Activated CD4-positive, alpha-beta T cell treated with anti-CD3 and anti-CD28 coated beads, Interleukin-10, Interleukin-2, amounts not matched to agents 100 ng/mL and 50 ng/mL, durations not matched to agents 16 hours and 8 hours (primary cell): ENCODE measurements at places on chromosomes 16 and 17.
A peak's percentile ranks its signal among the peaks of the same experiment; 100 is the strongest.

DNA sequence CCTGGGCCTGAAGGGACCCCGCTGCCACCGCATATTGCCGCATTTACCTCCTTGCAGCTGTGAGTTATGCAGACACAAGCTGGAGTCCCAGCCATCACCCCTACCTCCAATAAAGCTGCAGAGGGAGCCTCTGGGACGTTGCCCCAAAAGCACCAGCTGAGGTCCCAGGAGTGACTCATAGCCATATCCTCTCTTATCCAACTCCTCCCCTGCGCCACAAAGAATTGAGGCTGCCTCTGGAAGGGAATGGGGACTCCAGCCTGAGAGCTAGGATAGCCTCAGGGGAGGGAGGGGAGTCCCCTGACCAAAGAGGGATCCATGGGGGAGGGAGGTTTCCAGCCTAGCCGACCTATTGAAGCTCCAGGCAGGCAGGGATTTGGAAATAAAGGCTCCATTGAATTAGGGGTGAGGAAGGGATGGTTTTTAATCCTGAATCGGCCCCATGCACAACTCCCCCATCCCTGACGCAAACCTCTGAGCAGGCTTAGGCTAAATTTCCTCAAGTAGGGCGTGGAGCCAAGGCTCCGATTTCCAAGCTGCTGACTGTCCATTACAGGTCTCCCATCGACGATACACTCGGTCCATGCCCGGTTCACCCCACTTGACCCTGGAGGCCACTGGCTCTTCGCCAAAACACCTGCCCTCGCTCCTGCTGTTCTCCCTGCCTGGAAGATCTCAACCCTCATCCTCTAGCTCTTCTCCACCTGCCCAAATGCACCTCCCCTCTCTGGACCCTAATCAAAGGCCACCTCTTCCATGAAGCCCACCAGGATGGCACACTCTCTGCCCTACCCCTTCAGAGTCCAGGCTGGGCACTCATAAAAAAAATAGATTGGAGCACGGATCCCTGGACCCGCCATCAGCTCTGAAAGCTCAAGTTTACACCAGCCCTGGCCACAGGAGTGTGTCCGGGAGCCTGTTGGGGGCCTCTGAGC is 27.5 kb downstream of the PIMREG start:
- DNase-seq = no peak

DNA sequence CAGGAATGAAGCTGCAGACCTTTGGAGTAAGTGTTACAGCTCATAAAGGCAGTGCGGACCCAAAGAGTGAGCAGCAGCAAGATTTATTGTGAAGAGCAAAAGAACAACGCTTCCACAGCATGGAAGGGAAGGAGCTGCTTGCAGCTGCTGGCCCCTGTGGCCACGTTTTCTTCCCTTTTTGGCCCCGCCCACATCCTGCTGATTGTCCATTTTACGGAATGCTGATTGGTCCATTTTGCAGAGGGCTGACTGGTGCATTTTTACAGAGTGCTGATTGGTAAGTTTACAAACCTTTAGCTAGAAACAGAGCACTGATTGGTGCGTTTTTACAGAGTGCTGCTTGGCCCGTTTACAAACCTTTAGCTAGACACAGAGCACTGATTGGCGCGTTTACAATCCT is 841.5 kb downstream of the CDH11 start:
- no peak for DNase-seq

DNA sequence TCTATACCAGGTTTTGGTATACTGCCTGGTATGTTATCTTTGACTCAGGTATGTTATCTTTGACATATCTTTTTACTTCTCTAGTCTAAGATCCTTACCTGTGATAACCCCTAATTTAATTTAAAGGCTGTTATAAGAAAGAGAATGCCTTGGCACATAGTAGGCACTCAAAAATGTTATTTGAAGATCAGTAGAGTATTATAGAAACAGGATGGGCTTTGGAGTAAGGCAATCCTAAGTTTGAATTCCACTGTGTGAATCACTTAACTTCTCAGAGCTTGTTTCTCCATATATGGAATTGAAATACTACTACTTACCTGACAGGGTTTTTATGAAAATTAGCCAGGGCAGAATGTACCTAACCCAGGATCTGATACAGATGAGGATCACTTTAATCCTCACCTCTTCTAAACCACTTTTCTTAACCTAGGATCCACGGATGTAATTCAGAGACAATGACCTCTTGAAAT is 1.2 kb downstream of the BRIP1 start:
- DNase-seq = no peak

GRCh38 chr16:85174871-85175723 is 62.8 kb upstream of the CIBAR2 start:
- no peak for DNase-seq

GRCh38 chr17:72518753-72519597 is 398.2 kb downstream of the SOX9 start:
- no peak for DNase-seq

DNA sequence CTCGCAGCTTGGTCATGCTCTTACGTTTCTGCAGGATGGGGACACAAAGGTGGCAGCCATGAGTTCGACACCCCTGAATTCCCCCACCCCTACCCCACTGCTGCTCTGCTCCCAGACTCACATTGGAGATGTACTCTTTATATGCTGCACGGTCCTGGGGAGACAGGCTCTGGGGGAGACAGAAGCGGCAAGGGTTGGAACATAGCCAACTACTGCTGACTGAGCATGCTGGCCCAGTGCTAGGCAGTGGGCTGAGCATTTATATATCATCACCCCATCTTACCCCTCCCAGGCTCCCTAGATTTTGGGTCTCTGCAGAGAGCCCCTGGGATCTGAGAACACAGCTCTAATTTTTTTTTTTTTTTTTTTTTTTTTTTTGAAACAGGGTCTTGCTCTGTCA is 8.1 kb upstream of the ATXN7L3 start:
- no peak for DNase-seq

DNA sequence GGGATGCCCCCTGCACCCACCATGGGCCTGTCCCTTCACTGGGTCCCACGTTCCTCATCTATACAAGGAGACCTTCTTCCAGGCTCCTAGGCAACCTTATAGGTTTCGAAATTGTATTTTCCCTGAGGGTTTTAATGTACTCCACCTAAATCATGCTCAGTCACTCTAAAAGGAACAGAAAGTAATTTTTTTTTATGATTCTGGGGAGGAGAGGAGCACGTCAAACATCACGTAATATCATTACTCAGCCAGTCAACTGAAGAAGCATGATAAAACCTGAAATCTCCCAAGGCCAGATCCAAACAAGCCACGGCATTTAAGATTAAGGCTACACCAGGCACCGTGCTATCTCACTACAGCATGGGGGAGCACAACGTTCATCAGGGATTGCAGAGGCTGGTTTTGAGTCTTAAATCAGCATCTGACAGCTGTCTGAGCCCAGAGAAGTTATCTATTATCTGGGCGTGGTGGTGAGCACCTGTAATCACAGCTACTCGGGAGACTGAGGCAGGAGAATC is 3.9 kb upstream of the TMEM114 start:
- no peak for DNase-seq

- DNase-seq = no peak
Observed at GRCh38 chr17:21013983-21014382, 28.8 kb downstream of the USP22 start.

DNA sequence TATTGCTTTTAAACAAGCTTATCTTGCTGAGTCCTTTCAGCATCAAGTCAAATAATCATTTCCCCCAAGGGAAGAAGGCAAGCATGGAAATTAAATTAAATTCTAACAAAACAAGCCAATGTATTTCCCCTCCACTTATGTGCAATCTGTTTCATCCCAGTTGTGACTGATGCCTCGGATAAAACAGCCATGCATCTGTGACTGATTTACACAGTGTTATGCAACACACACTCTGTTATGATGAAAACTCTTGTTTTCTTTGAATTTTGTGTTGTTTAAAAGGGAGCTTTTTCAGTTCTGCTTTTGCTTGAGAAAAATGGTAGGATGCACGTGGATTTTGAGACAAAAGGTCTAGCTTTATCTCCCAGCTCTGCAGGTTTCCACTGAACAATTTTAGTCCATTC is 32.6 kb downstream of the TMEM100 start:
- DNase-seq = no peak

GRCh38 chr17:9350080-9350479 is 225.5 kb downstream of the STX8 start:
- no peak for DNase-seq

GRCh38 chr16:88066680-88067529 is 115.7 kb downstream of the BANP start:
- DNase-seq = no peak

- no peak for DNase-seq
Observed at GRCh38 chr17:19714542-19715411, 1.6 kb downstream of the SLC47A2 start.

- no peak for DNase-seq
Observed at GRCh38 chr17:8368193-8368592, 8.3 kb downstream of the KRABD2 start.

GRCh38 chr17:50534222-50534978 is 1.9 kb downstream of the EPN3 start:
- DNase-seq = peak; percentile 21

- peak; percentile 59 for DNase-seq
Observed at GRCh38 chr17:42118545-42118944, 2.6 kb downstream of the KAT2A start.

GRCh38 chr16:14487579-14487978 is 142.5 kb downstream of the PARN start:
- DNase-seq = no peak

DNA sequence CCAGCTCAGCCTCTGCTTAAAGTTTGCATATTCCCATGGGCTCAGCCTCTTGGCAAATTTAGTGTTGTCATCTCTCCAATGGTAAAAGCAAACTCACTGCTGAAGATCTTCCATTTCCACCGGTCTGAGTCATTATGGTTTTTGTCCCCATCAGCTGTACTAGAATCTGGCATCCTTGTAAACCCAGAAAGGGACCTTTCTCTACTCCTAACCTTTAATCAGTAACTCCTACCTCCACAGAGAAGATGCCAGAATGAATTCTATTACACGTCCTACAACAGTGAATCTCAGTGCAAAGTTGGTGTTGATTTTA is 45.8 kb downstream of the ZNF652 start:
- DNase-seq = no peak

GRCh38 chr17:55873017-55873758 is 122.3 kb downstream of the PCTP start:
- no peak for DNase-seq

- no peak for DNase-seq
Observed at GRCh38 chr17:56761387-56761786, 72.3 kb downstream of the C17orf67 start.

GRCh38 chr17:81002409-81003361 is 11.0 kb downstream of the CHMP6 start:
- no peak for DNase-seq

DNA sequence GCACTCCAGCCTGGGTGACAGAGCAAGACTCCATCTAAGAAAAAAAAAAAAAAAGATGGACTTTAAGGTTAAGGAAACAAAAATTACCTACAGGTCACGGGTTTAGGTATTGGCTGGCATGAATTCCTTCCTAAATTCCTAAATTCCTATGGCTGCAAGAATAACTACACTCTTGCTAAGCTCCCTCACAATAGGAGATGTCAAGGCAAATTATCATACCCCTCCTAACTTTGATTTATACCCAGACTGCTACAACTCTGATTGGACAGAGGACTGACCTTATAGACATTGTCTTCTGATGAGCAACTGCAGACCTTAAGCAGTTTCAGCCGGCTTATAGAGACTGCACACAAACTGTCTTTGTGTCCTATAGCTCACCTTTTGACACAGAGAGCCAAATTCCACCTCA is 25.1 kb upstream of the TMC7 start:
- DNase-seq = no peak

DNA sequence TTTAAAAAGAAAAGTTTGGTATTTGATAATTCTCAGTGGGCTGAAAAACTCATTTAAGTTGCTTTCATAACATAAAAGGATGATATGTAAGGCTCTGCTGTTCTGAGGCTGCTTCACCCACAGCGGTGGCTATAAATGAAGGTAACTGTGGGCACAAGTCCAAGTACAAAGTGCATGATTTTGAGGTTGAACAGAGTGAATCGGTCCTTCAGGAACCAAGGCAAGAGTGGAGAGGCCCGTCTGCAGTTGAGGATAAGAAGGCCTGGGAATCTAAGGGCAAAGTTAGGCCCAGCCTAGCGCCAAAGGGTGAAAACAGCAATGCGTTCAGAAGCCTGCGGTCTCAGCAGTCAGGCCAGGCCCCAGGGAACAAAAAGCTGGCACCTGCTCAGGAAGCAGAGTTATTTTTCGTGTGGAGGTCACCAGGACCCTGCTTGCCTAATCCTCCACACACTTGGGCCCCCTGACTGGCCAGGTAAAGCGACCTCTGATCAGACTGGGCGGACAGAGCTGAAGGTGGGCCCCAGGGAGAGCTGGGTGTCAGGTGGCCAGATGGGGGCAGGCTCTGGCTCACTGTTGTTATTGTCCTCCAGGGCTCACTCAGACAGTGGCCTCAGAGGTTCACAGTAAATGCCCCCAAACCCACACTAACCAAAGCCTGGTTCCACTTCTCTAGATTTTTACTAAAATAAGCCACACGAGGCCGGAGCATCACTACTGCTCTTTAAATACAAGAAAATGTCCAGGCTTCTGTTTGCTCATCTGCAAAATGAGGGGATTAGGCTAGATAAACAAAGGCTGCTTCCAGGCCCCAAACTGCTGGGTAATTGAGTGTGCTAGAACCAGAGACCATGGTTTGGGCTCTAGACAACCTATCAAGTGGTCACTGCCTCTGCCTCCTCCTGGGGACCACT is 46.5 kb downstream of the TEX2 start:
- DNase-seq = no peak

- DNase-seq = no peak
Observed at GRCh38 chr16:63774302-63774701, 1347.6 kb downstream of the CDH11 start.

GRCh38 chr17:45984368-45984767 is 14.7 kb upstream of the STH start:
- no peak for DNase-seq

- DNase-seq = no peak
Observed at GRCh38 chr16:22660441-22661160, 149.9 kb downstream of the NPIPB5 start.

DNA sequence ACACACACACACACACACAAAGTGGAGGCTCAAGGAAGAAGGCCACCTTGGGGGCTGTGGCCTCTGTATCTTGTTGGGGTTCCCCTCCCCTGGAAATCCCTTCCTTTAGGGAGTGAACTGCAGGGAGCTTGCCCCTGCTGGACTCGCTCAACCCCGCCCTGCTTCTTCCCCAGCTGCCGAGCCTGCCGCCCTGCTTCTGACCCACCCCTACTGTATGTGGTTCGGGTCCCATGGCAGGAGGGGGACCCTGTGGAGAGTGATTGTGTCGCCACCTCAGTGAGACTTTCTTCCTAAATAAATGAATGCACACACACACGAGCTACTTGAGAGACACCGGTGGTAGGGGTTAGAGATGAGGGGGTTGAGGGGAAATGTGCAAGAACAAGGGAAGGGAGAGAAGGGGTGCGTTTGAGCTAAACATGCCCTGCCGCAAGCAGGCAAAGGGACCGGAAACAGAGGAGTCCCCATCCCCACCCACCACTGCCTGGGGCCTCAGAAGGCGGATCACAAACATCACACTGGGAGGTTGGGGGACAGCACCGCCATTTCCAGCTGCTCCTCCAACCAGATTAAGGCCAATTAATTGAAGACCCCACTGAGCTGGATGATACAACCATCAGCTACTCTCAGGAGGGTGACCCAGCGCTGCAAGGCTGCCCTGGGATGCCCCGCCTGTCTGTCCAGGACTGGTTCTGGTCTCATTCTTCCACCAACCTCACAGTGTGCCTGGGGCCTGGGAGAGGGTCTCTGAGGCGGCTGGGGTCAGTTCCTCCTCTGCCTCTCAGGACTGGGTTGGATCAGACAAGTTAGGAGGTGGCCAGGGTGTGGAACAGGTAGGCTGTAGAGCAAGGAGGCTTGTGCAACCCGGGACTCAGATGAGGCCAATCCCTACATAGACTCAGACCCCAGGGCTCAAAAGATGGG is 98.9 kb downstream of the SDK2 start:
- DNase-seq = no peak

GRCh38 chr17:45855691-45856336 is 11.1 kb downstream of the SPPL2C start:
- no peak for DNase-seq
